ENCODE measurements at places on chromosomes 12 and 14.

- no peak for DNase-seq
Measured at GRCh38 chr12:108455706-108456105, 59.4 kb upstream of the FICD start.

GRCh38 chr14:82641050-82641540, 1107.4 kb upstream of the SEL1L start:
- no peak for DNase-seq

GRCh38 chr14:105577314-105577861, 51.0 kb downstream of the TMEM121 start:
- DNase-seq = no peak

DNA sequence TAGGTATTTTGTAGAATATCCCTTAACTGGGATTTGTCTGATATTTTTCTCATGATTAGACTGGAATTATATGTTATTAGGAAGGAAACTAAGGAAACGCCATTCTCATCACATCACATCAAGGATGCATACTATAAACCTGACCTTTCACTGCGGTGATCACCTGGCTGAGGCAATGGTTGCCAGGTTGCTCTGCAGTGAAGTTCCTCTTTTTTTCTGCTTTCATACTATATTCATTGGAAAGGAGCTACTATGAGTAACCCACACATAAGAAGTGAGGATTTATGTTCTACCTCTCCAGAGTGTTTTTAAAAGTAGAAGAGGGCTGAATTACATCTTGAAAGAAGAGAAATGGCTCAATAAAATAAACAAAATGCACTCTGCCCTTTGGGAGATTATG, 31.0 kb upstream of the GRIP1 start:
- no peak for DNase-seq

DNA sequence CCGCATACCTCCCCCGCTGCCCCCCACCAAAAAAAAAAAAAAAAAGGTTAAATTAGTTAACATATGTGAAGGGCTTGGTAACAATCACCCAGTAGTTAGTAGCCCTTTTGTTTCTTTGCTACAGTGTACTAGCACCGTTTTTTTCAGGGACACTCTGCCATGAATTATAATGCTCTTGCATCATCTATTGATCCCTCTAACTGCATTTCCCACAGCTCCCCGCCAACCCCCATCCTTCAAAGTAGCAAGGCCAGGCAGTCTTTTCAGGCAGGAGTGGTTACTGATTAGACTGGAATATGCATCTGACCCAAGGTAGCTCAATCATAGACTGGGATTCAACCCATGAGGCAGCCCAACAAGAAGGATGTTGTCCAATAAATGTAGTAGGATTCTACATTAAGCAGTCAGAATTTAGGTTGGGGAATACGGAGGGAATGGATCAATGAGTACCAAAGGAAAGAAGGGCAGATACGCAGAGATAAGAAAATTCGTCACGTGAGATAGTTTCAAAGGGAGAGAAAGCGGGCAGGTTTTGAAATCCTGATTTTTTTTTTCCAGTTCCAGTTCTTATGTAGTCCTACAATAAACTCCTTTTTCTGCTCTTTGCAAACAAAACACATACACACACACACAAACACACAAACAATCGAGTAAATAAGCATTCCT, 39.8 kb upstream of the CRACR2A start:
- DNase-seq = no peak

GRCh38 chr14:105316577-105316941, 2.0 kb downstream of the PACS2 start:
- DNase-seq = no peak

DNA sequence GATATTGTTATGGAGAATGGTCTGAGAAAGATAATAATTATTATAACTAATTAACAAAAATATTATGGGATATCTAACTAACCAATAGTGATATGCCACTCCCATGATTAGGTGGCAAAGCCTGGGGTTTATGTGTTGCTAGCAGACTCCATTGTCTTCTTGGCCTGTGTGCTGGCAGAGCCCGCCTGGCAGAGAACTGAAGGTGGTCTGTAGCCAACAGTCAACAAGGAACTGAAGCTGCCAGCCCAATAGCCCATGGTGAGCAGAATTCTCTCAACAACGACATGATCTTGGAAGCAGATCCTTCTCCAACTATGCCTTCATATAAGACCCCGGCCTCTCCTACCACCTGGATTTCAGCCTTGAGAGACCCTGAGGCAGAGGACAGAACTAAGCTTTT, 258.8 kb downstream of the SLC15A4 start:
- no peak for DNase-seq

DNA sequence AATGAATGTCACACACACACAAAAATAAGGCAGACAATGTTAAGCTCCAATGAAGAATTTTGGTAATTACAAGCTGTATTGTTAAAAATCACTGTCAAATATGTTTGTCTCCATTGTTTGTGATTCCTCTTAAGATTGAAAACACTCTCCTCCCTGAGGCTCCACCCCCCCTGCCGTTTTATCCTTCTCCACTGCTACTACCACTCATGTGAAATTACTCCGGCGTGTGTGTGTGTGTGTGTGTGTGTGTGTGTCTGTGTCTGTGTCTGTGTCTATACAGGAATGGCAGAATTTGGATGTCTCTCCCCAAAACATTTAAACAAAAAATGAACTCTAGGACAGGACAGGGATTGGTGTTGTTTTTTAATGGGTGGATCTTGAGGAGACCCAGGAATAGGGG, 365.1 kb upstream of the DIO2 start:
- no peak for DNase-seq

- DNase-seq = no peak
Measured at GRCh38 chr14:87767567-87767901, 225.4 kb downstream of the GALC start.

DNA sequence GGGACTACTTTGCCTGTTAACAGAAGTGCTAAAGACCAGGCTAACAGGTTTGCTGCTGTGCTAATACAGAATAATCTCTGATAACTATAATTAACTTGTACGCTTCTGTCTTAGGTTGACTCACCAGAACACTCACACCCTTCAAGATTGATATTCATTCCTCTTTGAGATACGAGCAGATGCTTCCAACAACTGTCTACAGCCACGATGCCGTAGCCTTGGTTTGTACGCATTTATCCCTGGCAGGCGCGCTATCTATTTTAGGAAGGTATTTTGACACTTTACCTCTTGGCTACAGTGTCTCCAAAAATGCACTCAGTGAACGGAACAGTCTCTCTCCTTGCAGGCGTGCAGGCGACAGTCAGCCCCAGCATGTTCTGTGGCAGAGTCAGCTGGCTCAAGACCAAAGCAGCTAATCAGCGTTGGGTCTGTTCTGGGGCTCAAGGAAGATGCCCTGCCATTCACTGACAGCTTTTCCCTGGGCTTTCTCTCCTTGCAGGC, 146.4 kb upstream of the PRICKLE1 start:
- DNase-seq = no peak

DNA sequence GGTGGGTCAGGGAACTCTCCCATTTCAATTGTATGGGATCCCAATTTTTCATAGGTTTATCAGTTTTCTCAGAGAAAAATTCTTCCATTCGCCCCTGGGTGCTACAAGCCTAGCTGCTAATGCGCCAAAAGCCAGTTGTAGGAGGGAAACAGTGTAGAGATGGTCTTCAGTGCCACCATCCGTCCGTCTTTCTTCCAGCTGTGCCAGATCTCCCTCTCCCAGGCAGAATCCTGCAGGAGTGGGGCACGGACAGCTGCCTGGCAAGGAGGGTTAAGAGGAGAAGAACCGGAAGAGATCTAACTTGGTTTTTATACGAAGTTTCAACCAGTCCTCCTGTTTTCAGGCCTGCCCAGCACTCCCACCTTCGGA, 38.9 kb upstream of the FUT8 start:
- no peak for DNase-seq

- no peak for DNase-seq
Measured at GRCh38 chr12:52814710-52815155, 817 bp upstream of the KRT4 start.

- no peak for DNase-seq
Measured at GRCh38 chr14:33432407-33433023, 493.8 kb downstream of the NPAS3 start.

DNA sequence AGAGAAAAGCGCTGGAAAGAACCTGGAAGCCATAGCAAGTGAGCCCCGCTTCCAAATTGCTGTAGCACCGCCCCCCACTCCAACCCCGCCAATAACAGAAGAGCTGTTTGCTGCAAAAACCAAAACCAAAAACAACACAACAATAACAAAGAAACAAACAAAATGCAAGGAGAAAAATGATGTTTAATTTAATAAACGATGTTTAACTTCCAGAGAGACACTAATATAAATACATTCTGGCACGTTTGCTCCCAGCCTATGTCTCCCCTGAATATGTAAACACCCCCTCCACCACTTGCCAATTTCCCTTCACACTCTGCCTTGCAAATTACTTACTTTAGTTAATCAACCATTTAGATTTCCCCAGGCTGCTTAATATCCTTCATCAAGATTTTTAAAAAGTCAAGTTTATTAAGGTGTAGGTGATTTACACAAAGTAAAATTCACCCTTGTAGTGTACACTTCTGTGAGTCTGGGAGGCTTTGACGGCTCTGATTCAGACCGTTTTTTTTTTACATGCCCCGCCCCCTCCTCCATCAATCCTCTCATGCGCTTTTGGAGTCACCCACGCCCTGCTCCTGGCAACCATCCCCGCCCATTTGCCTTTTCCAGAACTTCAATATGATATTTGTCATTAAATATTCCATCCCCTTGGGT, 482 bp upstream of the IFI27L2 start:
- DNase-seq = no peak

DNA sequence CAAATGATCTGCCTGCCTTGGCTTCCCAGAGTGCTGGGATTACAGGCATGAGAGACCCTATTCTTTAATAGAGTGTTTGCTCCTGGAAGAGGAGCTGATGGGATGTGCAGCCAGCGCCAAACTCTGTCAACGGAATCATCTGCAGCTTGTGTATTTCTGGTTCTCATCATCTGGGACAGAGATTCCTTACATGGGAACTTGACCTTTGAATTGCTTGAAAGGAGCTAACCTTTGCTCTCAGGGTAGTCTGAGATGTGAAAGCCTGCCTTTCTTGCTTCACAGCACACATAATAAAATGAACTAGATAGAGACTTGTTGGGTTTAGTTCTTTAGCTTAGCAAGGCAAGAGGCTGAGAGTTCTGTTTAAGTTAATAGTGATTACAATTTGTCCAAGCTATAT, 120.0 kb downstream of the OTOGL start:
- no peak for DNase-seq

GRCh38 chr14:59061292-59061691, 127.2 kb upstream of the DAAM1 start:
- DNase-seq = no peak

DNA sequence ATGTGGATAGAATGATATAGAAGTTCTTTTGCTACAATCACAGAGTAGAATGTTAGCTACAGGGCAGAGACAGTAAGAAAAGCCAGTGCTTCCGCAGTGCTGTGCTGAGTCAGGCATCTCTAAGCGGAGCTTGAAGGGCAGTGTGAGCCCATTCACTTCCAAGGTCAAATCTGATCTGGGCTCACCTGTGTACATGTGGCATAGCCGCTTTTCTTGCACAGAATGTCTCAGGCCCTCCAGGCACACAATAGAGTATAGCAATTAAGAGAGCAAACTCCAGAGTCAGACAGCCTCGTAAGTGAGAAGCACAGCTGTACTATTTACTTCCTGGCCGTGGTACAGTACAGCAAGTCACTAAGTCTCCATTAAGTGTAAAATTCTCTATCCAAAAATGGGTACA, 26.8 kb downstream of the CORO1C start:
- no peak for DNase-seq

- DNase-seq = no peak
Measured at GRCh38 chr12:15919418-15919817, 8.3 kb downstream of the DERA start.

GRCh38 chr12:52687497-52688385, 7.5 kb upstream of the KRT1 start:
- no peak for DNase-seq

GRCh38 chr12:21828779-21829178, 54.3 kb upstream of the KCNJ8 start:
- no peak for DNase-seq

- no peak for DNase-seq
Measured at GRCh38 chr12:100141666-100141997, 1.0 kb downstream of the BLTP3B start.

GRCh38 chr14:68806526-68807147, 13.8 kb upstream of the ZFP36L1 start:
- DNase-seq = no peak

DNA sequence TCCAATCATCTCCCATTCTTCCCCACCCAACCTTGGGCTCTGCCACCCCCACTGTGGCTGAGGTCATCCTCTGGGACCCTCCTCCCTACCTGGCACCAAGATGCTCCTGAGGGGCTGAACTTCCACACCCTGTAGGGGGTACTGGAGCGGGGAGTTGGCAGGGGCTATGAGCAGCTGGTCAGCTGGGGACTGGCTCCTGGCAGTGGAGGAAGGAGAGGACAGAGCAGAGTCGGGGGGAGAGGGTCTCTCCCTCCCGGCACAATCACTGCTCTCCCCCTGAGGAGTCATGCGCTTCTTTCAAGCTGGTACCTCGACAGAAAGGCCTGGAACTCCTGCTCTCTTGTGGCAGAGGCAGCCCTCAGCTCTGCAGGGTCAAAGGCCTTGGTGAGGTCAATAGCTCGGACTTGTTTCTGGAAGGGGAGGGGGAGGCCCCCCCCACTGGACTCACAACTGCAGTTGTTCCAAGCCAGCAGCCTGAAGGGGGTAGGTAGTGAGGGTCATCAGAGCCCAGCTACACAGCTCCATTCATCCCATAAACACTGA, 2.0 kb downstream of the B4GALNT1 start:
- no peak for DNase-seq

DNA sequence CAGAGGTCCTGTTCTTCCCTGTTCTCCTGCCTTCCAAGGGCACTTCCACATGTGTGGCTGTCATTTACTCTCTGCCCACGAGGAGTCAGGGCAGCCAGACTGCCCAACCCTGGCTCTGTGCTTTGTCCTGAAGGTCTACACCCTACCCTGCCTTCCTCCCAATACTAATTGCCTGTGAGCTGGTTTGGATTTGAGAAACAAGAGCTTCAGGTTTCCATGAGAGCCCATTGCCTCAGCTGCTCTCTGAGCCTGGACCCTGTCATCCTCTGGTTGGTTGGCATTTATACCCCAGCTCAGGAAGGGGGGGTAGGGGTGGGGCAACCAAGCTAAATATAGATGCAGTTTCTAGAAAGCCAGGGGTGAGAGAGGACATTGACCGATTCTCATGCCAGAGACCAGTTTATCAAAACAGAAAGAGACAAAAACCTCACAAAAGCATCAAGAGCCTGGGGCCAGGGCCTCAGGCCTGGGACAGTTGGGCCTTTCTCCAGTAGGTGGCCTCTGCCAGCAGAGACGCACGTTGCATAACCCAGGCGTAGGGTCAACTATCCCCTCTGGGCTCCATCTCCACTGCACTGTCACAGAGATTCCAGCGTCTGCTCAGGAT, 34.5 kb downstream of the VDR start:
- no peak for DNase-seq

GRCh38 chr14:32980902-32981501, 42.3 kb downstream of the NPAS3 start:
- no peak for DNase-seq

- no peak for DNase-seq
Measured at GRCh38 chr12:99670635-99671034, 23.1 kb downstream of the GARIN6 start.

GRCh38 chr12:68954811-68955210, 21.8 kb upstream of the CPM start:
- no peak for DNase-seq

Measured in progenitor cell of endocrine pancreas (in vitro differentiated cells).